ENCODE measurements at places on chromosomes 11 and 22. TPM values are rescaled to one million over a fixed set of nuclear protein-coding genes. Genes with fewer than 3 reads are reported as not detected.
A peak's percentile ranks its signal among the peaks of the same experiment; 100 is the strongest.

- no peak for DNase-seq
Observed at GRCh38 chr11:13663631-13664071, 4.8 kb upstream of the FAR1 start.

DNA sequence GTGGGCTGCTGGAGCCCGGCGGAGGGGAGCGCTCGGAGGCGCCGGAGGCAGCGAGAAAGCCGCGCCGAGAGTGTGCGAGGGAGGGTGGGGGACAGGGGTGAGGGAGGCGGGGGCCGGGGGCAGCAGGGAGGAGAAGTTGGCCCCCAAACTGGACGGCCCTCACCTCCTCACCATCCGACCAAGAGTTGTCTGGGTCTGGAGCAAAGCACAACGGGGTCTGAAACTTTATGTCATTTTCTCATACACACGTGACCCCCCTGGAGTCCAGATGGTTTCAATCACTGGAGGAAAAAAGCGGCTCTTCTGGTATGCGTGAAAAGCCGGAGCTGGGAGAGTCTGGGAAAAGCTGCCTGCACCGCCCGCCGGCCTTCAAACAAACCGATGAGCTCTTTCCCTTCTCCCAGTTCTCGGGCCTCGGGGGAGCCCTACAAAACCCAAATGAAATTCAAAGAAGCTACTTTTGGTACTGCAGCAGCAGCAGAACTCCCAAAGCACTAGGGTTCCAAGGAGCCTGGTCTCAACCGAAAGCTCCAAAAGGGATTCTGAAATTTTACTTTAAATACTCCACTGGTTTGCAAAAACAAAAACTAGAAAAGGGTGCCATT, 39.7 kb upstream of the AKIP1 start:
- DNase-seq: peak; percentile 47

DNA sequence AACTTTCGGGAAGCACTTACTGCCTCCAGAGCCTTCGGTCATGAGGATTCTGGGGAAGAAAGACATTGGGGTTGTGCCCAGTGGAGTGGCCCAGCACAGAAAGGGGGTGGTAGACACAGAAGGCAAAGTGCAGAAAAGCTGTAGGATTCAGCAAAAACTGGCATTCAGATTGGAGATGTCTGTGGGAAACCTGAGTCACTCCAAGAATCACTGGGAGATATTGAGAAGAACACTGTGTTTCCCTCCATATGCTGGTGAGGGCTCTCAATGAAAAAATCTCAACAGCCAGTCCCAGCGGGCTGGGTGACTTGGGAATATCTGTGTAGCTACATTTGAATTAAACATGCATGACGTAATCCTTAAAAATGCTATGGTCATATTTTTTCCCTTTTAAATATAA, 61.2 kb upstream of the RCN1 start:
- DNase-seq: no peak

DNA sequence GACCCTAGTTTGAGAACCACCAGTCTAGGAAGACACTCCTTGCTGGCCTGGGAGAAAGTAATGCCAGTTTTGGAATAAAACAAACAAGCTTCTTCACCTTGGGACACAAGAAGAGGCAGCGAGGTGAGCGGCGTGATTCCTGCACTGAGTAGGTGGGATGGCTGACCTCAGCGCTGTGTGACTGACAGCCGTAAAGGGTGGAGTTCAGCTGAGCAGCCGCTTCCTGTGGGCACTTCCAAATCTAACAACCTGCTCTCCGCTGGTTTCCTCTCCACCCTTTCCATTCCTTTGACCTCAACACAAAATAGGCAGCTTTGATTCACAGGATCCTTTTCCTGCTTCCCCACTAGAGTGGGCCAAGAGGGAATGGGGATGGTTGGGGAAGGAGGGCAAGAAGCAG, 45.8 kb downstream of the PC start:
- no peak for DNase-seq

GRCh38 chr11:29641201-29641600, 375.6 kb downstream of the KCNA4 start:
- no peak for DNase-seq

DNA sequence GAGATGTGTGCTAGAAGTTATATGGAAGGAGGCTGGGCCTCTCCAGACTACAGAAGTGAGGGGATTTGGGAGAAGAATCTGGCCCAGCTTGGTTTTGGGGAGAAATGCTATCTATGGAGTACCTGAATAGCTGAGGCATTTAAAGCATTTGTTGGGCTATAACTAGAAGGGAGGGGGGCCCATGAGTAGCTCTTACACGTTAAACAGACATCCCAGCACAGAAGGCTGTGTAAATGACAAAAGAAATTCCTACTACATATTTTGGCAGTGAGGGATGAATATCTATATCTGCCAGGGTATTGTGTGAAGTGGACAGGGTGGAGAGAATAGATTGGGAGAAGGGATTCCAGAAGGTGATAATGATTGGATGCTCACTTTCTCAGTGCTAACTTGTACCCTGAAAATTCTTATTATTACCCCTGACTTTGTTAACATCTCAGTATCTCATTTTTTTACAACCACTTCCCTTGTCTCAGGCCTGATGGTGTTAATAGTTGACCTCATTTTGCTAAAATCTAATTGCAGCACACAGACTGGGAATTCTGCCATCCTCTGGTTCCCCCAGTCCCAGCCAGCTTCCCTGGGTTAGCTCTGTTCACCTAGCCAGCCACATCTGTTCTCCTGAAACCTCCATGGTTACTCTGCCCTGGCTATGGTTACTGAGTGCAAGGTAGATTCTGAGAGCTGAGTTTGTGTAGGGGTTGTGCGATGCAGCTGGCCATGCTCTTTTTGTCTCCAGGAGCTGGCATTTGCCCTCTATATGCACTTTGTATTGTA, 28.8 kb upstream of the RRM1 start:
- no peak for DNase-seq

DNA sequence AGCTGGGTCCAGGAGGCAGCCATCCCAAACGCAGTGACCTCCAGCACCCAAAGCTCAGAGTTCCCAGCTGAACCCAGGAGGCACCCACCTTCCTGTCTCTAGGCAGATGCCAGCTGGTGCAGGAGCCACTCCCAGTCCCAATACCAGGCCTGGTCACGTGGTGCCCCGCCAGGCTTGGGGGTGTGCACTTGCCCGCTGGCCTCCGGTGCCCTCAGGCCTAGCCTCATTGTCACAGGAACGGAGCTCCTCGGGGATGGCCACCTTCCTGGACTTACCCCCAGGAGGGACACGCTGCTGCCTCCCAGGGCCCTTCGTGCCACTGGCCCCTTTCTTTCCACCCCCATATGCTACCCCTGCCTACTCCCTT, 4.6 kb downstream of the BID start:
- DNase-seq: no peak

The LGALS1 gene
- total RNA-seq: 191 TPM

The KCNK4 gene
- not detected for total RNA-seq
